Upper lobe of right lung (tissue), 1 donor: ENCODE measurements at places on chromosomes 1 and 21. TPM values are rescaled to one million over a fixed set of nuclear protein-coding genes. Genes with fewer than 3 reads are reported as not detected.
A peak's percentile ranks its signal among the peaks of the same experiment; 100 is the strongest.

- no peaks in the 10 kb centered on the region for H3K36me3 ChIP-seq
- no peaks in the 10 kb centered on the region for H3K27me3 ChIP-seq
These were observed 3.3 kb upstream of the IRF2BP2 start for GRCh38 chr1:234613128-234613875.

- peaks cover 14% of the 10 kb centered on the region for H3K36me3 ChIP-seq
- no peak overlapping the region for H3K4me3 ChIP-seq
- no peaks in the 10 kb centered on the region for H3K27me3 ChIP-seq
- no peak for DNase-seq
These were observed 27.4 kb downstream of the ARHGAP29 start for GRCh38 chr1:94209982-94210381.

- H3K27me3 ChIP-seq, result no peaks in the 10 kb centered on the region
- H3K27ac ChIP-seq, result no peak overlapping the region
- DNase-seq, result no peak
- no peaks in the 10 kb centered on the region for H3K4me1 ChIP-seq
- H3K4me3 ChIP-seq, result no peak overlapping the region
These were observed 138.6 kb downstream of the SLC44A5 start for GRCh38 chr1:75472089-75472970.

GRCh38 chr1:84434081-84434769 lies 35.9 kb downstream of the DNASE2B start:
- no peak overlapping the region for H3K27ac ChIP-seq
- no peak for DNase-seq
- H3K4me1 ChIP-seq, result peaks cover 6% of the 10 kb centered on the region
- H3K4me3 ChIP-seq, result no peak overlapping the region
- H3K27me3 ChIP-seq, result no peaks in the 10 kb centered on the region

DNA sequence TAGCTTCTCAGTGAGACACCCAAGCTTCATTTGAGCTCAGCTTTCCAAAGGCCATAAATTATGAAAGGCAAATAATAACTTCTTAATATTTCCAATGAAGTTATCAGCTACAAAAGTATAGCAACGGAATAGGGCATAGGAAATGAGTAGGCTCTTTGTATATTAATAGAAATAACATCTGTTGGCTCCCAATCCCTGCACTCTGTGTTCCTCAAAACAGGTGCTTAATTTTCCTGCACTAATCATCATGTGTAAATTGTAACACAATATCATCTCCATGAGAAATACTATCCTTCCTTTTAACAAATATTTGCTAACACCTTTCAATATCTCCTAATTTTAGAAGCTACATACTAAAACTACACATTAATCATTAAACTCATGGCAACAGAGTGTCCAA lies 19.2 kb upstream of the IFI44L start:
- H3K27me3 ChIP-seq, result no peaks in the 10 kb centered on the region
- H3K4me1 ChIP-seq, result no peaks in the 10 kb centered on the region
- H3K27ac ChIP-seq, result no peak overlapping the region
- no peak for DNase-seq
- H3K36me3 ChIP-seq, result no peaks in the 10 kb centered on the region
- no peak overlapping the region for H3K4me3 ChIP-seq

DNA sequence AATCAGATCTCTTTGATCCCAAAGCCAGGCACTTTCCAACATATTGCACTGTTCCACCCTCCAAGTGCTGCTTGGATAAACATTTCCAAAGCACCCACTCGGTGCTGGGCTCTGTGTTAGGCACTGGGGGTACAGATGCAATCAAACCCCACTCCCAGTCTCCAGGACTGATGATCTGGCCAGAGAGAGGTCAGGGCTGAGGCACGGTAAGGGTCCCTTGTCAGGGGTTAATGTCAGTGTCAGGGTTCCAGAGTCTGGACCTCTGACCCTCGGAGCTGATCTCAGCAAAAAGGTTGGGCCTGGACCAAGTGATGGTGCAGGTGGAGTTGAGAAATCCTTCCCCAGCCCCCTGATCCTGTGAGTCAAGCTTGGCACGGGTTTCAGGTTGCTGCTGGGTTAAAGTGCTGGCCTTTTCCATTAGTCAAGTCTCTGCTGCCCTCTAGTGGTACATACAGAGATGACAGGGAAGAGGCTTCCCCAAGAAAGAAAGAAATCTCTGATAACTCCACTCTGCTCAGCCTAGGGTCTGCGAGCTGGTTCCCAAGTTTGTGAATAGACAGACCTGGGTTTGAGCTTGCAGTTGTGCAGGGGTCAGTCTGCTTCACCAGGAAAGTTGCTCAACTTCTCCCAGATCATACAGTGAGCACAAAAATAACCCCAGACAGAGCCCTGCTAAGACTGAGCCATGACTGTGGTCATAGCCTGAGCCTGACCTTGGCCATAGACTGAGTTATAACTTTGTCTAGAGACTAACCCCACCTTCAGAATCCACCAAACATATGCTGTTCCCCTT lies 74.6 kb downstream of the DMRTA2 start:
- no peak for DNase-seq
- no peaks in the 10 kb centered on the region for H3K36me3 ChIP-seq
- no peaks in the 10 kb centered on the region for H3K27me3 ChIP-seq

DNA sequence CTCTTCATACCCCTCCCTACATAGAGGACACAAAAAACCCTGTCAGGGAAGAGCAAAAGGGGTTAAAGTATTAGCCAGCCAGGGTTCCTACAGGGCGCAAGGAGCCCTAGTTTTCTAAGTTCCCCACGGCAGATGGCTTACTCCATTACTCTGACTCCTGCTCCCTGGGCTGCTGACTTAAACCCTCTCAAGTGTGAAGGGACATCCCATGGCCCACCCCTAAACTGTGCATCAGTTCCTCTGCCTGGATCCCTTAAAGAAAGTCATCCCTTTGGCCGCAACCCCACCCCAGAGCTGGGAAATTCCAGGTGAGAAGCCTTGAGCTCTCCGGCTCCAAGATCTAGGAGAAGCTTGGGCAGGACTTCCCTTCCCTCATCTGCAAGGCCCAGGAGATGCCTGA lies 236.0 kb downstream of the TOMM20 start:
- H3K36me3 ChIP-seq, result no peaks in the 10 kb centered on the region
- no peak overlapping the region for H3K27ac ChIP-seq
- no peak overlapping the region for H3K4me3 ChIP-seq
- H3K4me1 ChIP-seq, result peaks cover 8% of the 10 kb centered on the region
- no peaks in the 10 kb centered on the region for H3K27me3 ChIP-seq
- no peak for DNase-seq

DNA sequence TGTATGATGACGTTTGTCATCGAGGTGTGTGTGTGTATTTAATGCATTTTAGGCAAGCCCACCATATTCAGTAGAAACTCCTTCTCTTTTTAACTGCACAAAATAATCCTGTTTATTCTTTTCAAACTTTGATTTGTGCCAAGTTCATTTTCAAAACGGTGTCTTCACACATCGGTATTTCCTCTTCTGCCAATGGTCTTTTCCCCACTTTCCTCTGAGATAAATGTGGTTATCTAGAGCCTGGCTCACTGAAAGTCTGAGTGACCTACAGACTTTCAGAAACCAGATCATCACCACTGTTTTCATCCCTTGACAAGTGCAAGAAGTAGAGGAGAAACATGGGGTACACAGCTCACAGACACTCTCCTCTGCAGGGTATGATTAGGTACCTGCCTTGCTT lies 69.4 kb downstream of the GPATCH2 start:
- H3K27me3 ChIP-seq, result no peaks in the 10 kb centered on the region
- no peaks in the 10 kb centered on the region for H3K4me1 ChIP-seq
- H3K4me3 ChIP-seq, result no peak overlapping the region
- no peak overlapping the region for H3K27ac ChIP-seq

DNA sequence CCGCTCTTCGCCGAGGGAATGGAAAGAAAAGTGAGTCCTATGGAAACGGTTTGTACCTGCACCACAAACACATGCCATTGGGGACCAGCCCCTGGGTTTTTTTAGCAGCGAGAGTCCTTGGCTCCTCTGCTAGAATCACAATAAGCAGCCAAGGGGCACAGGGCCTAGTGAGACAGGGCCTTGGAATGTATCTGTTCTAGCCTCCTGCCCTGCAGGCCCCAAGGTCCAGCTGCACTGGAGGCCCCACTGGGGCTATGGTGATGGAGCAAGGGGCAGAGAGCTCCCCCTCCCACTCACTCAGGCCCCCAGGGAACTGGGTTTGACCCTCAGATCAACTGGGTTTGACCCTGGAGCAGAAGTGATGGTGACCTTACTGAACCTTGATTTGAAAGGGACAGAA lies 14.4 kb downstream of the SHISA4 start:
- H3K27ac ChIP-seq, result peak overlapping the region; percentile 66
- no peak for DNase-seq
- H3K27me3 ChIP-seq, result no peaks in the 10 kb centered on the region
- H3K4me1 ChIP-seq, result peaks cover 22% of the 10 kb centered on the region
- no peaks in the 10 kb centered on the region for H3K36me3 ChIP-seq

DNA sequence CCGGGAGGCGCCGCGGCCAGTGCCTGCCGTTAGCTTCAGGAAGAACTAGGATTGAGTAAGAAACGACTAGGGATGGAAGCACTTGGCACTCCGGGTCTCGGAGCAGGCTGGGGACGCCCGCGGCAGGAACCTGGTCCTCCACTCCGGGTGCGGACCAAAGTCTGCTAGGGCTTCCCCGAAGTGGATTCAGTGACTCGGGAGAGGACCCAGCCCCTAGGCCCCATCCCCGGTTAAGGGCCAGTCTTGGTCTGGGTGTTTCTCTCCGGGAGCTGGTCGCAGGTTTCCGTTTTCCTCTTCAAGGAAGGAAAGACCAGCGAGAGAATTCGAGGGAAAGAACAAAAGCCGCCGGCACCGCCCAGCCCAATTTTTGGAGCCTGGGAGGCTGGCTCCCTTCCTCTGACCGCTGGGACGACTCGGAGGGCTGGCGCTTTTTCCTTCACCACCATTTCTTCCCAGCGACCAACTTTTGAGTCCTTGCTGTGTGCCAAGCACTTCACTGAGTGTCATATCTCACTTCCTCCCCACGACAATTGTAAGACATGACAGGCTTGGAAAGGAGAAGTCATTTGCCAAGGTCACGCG lies 16.8 kb upstream of the STMN1 start:
- H3K27me3 ChIP-seq, result no peaks in the 10 kb centered on the region
- DNase-seq, result peak; percentile 78
- no peaks in the 10 kb centered on the region for H3K36me3 ChIP-seq
- peak overlapping the region; percentile 56 for H3K4me3 ChIP-seq

DNA sequence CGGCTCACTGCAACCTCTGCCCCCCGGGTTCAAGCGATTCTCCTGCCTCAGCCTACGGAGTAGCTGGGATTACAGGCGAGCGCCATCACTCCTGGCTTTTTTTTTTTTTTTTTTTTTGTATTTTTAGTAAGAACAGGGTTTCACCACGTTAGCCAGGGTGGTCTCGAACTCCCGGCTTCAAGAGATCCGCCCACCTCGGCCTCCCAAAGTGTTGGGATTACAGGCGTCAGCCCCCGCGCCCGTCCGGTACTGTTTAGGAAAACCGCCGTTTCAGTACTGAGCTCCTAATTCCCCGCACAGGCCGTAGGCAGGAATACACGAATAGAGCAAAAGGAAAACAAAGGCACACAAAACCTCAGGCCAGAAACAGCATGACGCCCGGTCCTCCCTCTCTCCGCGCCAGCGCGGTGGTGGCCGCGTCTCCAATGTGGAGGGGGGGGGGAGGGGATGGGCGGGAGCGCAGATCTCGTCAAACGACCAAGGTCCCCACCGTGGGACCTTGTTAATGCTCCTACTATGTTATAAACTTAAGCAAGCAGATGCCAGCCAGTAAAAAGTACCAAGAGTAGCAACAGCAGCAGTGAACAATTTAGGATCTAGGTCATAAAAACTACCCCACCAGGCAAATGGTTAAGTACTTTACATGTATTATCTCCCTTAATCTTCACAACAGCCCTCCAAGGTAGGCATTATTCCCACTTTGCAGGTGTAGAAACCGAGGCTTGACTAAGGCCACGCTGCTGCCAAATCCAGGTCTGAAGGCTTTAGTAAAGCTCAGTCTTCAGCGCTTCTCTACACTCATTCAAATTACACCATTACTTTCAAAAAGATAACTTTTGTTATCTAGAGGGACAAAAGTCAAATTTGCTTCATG lies 648 bp upstream of the ADAR start:
- DNase-seq, result no peak
- no peaks in the 10 kb centered on the region for H3K27me3 ChIP-seq
- no peaks in the 10 kb centered on the region for H3K36me3 ChIP-seq
- H3K4me1 ChIP-seq, result peaks cover 40% of the 10 kb centered on the region

DNA sequence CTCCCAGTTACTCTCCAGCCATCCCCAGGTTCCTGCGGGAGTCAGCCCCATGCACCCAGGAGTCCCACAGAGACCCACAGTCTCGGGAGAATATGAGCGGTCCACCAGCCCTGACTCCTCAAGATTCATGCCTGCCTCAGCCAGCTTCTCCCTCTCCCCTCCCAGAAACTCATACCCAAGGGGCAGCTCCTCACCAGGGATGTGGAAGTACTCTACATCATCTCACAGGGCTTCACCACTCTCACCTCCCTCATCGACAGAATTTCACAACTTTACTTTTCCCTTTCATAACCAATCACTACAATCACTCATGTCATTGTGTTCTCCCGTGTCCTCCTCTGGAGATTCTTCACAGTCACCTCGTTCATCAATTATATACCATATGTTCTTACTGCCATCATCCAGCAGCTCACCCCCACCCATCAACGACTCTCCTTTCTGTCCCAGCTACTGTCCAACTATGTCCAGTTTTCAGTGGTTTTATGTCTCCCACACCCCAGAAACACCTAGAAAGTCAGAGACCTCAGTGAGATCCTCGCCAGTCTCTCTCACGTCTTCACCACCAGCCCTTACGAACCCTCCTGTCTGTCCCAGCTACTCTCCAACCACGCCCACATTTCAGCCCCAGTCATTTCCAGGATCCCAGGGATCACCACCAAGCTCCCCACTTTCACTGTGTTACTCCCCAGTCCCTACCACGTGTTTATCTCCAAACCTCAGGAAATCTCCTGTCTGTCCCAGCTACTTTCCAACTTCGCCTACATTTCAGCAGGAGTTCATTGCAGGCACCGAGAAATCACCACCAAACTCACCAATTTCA lies 1530.1 kb upstream of the TPTE start:
- H3K4me3 ChIP-seq, result no peak overlapping the region
- DNase-seq, result no peak
- H3K4me1 ChIP-seq, result no peaks in the 10 kb centered on the region
- no peaks in the 10 kb centered on the region for H3K36me3 ChIP-seq

DNA sequence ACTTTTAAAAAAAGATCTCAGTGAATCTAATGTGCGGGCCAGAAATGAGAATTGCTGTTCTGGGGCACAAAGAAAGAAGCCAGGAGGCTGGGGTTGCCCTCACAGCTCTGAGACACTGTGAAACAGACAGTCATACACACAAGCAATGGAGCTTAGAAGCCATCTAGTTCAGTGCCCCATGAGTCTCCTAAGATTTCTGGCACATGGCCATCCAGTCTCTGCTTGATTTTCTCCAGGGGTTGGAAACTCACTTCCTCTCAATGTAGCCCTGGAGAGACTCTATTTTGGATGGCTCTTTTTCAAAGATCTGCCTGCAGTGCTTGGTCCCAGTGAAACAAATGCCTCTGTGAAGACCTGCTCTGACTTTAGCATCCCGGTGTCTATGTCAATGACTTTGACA lies 38.6 kb downstream of the KCNN3 start:
- H3K4me3 ChIP-seq, result no peak overlapping the region
- no peaks in the 10 kb centered on the region for H3K36me3 ChIP-seq
- H3K27me3 ChIP-seq, result no peaks in the 10 kb centered on the region
- no peak overlapping the region for H3K27ac ChIP-seq
- H3K4me1 ChIP-seq, result peaks cover 21% of the 10 kb centered on the region

Gene ANKRD65
- total RNA-seq, result 21.5 TPM

Gene JUN
- total RNA-seq, result 112 TPM

Gene SPRR2G
- not detected for total RNA-seq

Gene DCDC2B
- total RNA-seq, result not detected

Gene CRYBG2
- 6.9 TPM for total RNA-seq

Gene S100A3
- total RNA-seq, result 1.3 TPM

Gene OR2L8
- total RNA-seq, result not detected
